Regular cardiac myocyte (primary cell): ENCODE measurements at places on chromosomes 1 and 21. TPM values are rescaled to one million over a fixed set of nuclear protein-coding genes. Genes with fewer than 3 reads are reported as not detected.

Gene USH2A
- total RNA-seq: not detected in 2 replicates

Gene TEX50
- not detected in 2 replicates for total RNA-seq

Gene FMO1
- total RNA-seq: 0.28 TPM in 1 of 2 replicates, not detected in the other

Gene SLC9C2
- 0.28 TPM in 1 of 2 replicates, not detected in the other for total RNA-seq

Gene C4BPA
- total RNA-seq: not detected in 2 replicates

Gene CFAP45
- total RNA-seq: 0.28 and 0.96 TPM in 2 replicates

Gene LRRC71
- total RNA-seq: under 0.01 and 0.56 TPM in 2 replicates

Gene TIAM1
- 7.3 and 10.4 TPM in 2 replicates for total RNA-seq

Gene KIRREL1
- total RNA-seq: 92.4 and 146 TPM in 2 replicates

Gene BARHL2
- total RNA-seq: not detected in 2 replicates

Gene S100A13
- total RNA-seq: 97.2 and 98.0 TPM in 2 replicates

Gene CD101
- under 0.01 TPM in 2 replicates for total RNA-seq

Gene TMPRSS3
- total RNA-seq: not detected in 2 replicates

Gene VASH2
- total RNA-seq: 0.28 TPM in 1 of 2 replicates, not detected in the other

Gene GUCA2A
- not detected in 2 replicates for total RNA-seq

Gene SYDE2
- 4.6 and 5.1 TPM in 2 replicates for total RNA-seq

Gene SIPA1L2
- total RNA-seq: 2.7 and 5.1 TPM in 2 replicates

Gene PTCH2
- under 0.01 TPM in 2 replicates for total RNA-seq

Gene KCNE1
- 0.19 and 0.56 TPM in 2 replicates for total RNA-seq

Gene WNT3A
- total RNA-seq: not detected in 2 replicates

Gene MYOG
- total RNA-seq: not detected in 2 replicates

Gene ZNF678
- total RNA-seq: 5.6 and 7.9 TPM in 2 replicates

Gene ADORA1
- 0.38 and 2.0 TPM in 2 replicates for total RNA-seq

Gene RNU11
- not detected in 2 replicates for total RNA-seq

Gene LAMC2
- total RNA-seq: 2.8 and 4.0 TPM in 2 replicates

Gene NUCKS1
- total RNA-seq: 98.9 and 131 TPM in 2 replicates

Gene KRTAP10-4
- total RNA-seq: not detected in 2 replicates

Gene TMPRSS15
- total RNA-seq: not detected in 2 replicates

Gene DESI2
- 40.6 and 42.0 TPM in 2 replicates for total RNA-seq

Gene IL22RA1
- not detected in 2 replicates for total RNA-seq

Gene PTAFR
- total RNA-seq: under 0.01 TPM in 2 replicates

Gene C21orf58
- total RNA-seq: 2.5 and 6.9 TPM in 2 replicates

Gene C1orf53
- total RNA-seq: 4.4 and 10.1 TPM in 2 replicates

Gene SYCP1
- total RNA-seq: not detected in 2 replicates

Gene DMBX1
- total RNA-seq: not detected in 2 replicates

Gene ERICH3
- under 0.01 TPM in 1 of 2 replicates, not detected in the other for total RNA-seq

Gene KIF14
- 2.0 and 17.1 TPM in 2 replicates for total RNA-seq

Gene GCSAML
- not detected in 2 replicates for total RNA-seq

Gene MX2
- 2.9 and 4.2 TPM in 2 replicates for total RNA-seq

Gene CD1B
- not detected in 2 replicates for total RNA-seq

Gene KLHDC8A
- total RNA-seq: not detected in 2 replicates

Gene WNT2B
- total RNA-seq: 1.5 and 3.4 TPM in 2 replicates
